ENCODE measurements at places on chromosomes 2 and 18.

DNA sequence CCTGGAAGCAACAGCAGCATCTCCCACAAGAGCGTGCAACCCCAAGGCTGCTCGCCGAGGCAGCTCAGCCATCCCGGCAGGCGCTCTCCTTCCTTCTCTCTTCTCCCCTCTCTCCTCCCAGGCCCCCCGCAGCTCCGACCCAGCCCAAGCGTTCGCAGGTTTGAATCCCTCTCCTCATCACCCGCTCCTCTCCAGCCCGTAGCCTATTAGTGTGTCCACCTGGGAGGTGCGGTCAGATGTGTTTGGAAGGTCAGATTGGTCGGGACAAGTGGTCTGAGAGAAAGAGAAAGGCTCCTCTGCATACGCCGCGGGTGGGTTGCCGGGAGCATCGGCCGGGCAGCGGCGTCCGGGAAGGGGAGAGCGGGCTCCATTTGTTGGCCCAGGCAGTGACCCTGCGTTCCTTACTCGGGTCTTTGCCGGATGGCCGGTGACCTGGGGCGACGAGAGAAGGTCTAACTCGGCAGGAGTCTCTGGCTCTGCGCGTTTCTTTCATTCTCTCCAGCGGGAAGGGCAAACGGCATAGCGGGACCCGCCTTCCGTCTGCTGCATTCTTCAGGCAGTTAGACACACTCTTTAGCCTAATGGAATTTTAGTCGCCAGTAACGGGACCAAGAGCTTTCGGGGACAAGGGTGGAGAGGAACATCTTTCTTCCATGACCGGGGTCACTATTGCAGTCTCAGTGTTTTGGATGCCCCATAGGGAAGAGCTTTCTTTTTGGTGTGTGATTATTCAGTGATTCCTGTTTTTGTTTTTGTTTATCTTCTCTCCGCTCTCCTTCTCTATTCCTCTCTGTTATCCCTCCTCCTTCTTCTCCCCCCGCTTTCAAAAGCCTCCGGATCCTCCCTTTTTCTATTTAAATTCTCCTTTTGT lies 1.1 kb upstream of the TMEFF2 start:
- DNase-seq: no peak

DNA sequence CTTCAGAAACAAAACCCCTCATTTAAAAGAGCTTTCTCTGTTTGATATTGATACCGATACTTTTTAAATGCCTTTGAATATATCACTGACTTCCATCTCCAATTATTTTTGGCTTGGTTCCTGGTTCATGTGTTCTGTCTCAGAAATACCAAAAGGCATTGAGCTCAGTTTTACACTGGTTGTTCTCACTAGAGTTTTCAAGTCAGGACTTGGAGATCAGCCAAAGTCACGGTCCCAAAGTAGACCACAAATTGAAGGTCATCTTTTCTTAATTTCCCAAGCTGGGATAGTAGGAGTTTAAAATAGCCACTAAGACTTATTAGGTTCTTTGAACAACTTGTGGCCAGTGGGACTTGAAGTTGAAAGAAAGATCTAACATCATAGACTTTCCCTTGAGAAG lies 24.2 kb downstream of the DHRS9 start:
- no peak for DNase-seq

DNA sequence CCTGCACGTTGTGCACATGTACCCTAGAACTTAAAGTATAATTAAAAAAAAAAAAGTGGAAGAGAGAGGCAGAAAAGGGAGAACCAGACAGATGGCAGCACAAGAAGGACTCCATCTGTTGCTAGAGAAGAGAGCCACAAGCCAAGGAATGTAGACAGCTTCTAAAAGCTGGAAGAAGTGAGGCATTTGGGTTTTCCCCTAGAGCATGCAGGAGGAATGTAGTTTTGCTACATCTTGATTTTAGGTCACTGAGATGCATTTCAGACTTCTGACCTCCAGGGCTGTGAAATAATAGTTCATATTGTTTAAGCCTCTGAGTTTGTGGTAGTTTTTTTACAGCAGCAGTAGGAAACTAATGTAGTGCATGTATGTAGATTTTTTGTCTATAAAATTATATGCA lies 46.0 kb downstream of the CAVIN2 start:
- no peak for DNase-seq

DNA sequence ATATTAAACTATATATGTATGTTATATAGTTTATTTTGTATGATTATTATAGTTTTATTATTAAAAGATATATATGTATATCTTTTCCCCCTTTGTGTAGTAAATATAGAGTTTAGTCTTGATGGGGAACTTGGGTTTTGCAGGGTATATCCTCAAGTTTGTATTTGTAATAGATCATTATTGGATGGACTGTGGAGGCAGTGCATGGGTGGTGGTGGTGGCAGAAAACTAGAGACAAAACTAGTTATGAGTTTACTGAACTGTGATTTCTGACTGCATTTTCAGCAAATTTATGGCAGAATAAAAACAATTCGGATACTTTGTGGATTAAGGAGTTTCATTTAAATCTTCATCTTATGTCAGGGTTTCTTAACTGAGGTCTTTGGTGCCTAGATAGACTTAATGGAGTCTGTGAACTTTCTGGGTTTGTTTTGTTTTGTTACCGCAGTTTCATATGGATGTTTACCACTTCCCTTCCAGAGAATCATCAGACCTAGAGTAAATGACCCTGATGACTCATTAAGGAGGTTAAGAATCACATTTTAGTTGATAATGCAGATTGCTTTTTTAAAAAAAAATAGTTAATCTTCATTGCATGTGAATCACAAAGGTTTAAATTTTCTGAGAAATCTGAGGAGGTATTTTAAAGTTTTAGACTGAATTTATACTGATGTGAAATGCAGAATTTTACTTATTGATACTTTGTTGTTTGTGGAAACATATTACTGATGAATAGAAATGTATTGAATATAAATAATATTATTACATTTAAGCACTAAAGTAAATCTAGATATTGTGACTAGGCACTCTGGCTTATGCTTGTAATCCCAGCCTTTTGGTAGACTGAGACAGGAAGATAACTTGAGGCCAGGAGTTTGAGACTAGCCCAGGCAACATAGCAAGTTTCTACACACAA lies 14.5 kb downstream of the EPC2 start:
- DNase-seq: no peak

DNA sequence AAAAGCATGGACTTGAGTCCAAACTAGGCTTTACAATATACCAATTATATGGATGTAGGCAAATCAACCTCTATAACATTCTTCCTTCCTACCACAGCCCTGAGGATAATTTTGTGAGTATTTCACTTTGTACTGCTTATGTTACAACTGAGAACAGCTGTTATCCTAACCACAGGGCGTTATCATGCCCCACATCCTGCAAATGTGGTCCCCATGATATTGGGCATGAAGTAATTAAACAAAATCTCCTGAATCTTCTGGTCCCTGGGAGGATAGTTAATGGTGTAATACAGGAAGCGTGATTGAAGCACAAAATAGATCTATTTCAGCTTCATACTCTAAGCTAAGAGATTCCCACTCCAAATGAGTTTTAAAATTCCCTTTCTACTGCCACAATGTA lies 223.6 kb downstream of the CDH20 start:
- DNase-seq: no peak

DNA sequence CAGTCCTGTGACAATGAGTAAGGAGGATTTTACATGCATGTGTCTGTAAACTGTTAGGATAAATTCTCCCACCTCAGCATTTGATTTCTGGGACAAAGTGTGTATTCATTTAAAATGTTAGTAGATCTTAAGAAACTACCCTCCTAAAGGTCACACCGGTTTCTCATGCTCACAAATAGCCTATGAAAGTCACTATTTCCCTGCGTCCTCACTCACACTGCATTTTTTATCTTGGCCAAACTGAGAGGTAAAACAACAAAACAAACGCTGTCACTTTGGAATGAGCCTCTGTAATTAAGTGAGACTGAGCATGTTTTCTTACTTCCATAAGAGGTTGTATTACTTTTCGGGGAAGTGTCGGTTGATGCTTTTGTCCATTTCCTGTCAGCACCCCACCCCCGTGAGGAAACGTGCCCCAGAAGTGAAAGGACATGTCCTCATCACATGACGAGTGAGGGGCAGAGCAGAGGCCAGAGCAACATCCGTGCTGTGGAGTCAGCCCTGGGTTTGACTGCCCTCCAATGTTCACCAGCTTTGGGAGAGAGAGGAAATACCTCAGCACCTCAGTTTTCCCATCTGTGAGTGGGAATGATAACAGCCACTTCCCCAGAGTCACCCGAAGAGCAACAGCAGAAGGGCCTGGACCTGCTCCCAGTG lies 3.1 kb downstream of the GYPC start:
- DNase-seq: no peak

DNA sequence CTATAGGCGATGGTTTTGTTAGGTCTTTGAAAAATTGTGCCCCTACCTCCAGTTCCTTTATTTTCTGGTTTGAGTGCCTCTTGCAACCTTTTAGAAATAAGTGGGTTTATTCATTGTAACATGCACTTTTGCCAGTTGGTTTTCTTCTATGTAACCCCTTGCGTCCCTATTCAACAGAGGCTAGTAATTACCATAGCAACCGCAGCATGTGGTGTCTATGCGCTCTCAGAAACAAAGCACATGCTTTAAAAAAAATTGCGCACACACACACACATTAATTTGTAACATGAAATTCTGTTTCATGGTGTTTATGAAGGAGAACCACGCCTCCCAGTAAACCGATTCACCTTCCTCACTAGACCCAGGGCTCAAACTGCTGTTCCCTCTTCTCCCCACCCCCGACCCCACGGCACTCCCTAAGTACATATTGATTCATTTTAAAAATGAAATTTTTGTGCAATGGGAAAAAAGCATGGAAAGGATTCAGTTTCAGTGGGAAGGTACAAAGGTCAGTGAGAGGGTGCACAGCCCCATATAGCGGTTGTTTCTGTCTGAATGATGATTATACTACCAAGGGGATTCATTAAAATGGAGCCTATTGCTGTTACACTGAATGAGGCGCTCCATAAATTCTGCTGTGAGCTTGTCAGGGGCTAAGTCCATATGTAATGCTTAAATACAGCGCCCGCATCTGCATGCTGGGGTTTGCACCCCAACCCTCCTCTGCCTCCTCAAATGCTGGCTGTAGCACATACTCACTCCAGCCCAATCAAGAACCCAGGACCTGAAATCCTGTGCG lies 206.9 kb downstream of the ICOS start:
- no peak for DNase-seq

GRCh38 chr18:7789856-7790552 lies 222.9 kb downstream of the PTPRM start:
- no peak for DNase-seq

DNA sequence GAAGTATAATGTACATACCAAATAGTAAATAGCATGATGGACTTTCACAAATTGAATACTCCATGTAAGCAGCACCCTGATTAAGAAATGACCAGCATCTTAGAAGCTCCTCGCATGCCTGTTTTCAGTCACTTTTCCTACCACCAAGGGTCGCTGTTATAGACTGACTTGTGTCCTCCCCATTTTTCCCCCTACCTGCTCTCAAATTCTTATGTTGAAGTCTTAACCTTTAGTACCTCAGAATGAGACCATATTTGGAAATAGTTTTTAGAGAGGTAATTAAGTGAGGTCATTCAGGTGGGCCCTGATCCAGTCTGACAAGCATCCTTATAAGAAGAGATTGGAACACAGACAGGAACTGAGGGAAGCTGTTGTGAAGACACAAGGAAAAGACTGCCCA lies 125.9 kb downstream of the LYPD6 start:
- no peak for DNase-seq

GRCh38 chr2:221243771-221244170 lies 328.3 kb downstream of the EPHA4 start:
- no peak for DNase-seq

GRCh38 chr2:209424781-209425470 lies 1.1 kb downstream of the MAP2 start:
- no peak for DNase-seq
